ENCODE measurements at places on chromosomes 5 and 9.

- no peak for DNase-seq
Measured at GRCh38 chr9:105255421-105255820, 11.0 kb downstream of the SLC44A1 start.

DNA sequence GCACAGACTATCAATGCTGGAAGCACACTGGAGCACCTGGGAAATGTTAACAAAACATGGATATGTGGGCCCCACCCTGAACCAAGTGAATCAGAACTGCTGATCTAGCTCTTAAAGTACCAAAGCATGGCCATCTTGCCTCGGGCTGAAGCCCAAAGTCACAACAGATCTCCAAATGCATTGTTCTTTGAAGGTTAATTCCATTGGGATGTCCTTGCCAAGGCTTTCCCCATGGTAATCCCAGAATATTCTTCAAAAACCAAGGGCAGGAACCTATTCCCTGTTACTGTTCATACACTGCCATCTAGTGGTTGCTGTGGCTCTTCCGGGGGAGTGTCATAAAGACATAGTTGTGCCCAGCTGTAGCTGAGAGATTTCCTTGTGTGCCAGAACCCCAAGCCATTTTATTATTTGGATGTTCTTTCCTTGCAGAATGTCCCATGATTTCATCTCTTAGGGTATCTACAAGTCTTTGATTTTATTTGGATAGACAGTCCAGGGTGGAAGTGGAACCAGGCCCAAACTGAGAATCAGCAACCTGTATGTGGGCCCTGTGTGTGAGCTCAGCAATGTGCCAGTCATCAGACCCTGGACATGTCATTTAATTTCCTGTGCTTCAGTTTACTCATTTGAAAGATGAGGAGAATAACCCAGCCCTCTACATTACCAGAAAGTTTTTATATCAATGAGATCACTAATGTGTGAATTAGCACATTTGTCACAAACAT is 290.0 kb downstream of the ACTL7B start:
- DNase-seq, result no peak

- DNase-seq, result no peak
Measured at GRCh38 chr5:20959347-20959746, 971.3 kb upstream of the CDH18 start.

DNA sequence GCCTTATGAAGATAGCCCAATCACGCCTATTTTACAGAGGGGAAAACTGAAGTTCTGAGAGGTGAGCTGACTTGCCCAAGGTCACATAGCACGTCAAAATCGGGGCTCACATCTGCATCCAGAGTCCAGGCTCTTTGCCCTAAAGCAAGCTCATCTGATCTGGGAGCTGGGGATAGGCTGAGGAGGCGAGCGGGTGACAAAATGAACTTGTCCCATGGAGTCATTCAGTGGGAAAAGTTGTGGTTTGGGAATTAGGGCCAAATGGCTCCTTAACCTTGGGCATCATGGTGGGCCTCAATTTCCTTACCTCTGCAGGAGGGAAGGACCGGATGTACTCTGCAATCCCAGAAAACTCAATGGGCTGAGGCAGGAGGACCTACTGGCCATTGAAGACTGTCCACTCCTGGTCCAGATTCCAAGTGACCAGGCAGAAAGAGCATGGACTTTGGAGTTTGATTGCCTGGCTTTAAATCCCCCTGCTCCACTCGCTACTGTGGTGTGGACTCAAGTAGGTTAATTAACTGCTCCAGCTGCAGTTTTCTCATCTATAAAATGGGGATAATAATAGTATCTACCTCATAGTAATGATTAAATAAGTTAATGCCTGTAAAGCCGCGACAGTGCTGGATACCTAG is 160.4 kb downstream of the RGS3 start:
- DNase-seq, result no peak

DNA sequence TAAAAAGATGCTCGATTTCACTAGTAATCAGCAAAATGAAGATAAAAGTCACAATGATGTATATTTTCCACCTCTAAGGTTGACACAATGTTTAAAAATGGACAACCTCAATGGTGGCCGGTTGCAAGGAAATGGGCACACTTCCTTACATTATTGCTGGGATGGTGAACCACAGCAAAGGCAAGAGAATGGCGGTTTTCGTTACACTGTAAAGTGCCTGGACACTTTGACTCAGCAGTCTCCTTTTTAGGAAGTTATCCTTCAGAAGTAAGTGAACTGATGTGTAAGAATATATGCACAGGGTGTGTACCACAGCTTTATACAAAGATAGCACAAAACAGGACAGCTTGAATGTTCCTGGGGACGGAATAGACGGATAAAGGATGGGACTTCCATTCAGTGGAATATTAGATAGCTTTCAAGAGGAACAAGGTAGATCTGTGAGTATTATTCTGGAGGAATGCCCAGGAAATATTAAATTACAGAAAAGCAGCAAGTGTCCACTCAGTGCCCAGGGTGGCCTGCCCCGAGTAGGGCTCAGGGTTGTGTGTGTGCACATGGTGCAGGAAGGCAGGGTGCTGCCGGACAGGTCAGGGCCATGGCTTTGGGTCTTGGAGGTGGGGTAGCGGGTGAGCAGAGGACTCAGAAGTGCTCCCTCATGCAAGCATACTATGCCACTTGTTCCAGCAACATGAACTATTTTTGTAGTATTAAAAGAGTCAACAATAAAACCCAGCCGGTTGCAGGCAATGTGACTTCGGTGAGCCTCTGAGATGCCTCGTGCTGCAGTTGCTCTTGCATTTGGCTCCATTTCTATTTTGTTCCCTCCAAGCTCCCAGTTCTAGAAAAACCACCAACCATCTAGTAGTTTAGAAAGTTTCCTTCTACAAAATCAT is 24.5 kb downstream of the GADD45G start:
- no peak for DNase-seq

DNA sequence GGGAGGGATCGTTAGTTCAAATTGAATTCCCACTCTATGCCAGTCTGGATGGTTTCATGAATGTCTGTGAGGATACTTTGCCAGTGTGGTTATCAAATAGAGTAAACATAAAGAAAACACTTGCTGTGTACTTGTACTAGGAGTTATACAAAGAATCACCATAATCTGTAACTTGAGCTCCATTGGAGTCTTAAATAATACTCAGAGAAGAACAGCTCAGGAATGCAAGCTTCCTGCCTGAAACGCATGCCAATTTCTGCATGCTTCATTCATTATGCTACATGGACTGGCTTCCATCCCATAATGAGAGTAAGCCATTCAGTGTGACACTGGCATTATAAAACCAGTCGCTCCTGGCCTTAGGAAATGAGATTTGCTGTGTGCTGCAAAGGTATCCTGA is 351.4 kb downstream of the SEMA5A start:
- no peak for DNase-seq

- DNase-seq, result no peak
Measured at GRCh38 chr9:111975709-111976108, 79.1 kb downstream of the UGCG start.

DNA sequence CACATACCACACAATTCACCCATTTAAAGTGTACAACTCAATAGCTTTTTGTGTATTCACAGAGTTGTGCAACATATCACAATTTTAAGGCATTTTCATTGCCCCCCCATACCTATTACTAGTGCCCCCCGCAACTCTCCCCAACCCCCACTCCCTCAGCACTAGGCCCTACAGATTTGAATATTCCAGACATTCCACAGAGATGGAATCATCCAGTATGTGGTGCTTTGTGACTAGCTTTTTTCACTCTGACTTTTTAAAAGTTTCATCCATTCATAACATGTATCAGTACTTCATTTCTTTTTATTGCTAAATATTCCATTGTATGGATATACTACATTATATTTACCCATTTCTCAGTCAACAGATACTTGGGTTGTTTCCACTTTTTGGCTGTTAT is 102.9 kb upstream of the LRRTM2 start:
- no peak for DNase-seq

DNA sequence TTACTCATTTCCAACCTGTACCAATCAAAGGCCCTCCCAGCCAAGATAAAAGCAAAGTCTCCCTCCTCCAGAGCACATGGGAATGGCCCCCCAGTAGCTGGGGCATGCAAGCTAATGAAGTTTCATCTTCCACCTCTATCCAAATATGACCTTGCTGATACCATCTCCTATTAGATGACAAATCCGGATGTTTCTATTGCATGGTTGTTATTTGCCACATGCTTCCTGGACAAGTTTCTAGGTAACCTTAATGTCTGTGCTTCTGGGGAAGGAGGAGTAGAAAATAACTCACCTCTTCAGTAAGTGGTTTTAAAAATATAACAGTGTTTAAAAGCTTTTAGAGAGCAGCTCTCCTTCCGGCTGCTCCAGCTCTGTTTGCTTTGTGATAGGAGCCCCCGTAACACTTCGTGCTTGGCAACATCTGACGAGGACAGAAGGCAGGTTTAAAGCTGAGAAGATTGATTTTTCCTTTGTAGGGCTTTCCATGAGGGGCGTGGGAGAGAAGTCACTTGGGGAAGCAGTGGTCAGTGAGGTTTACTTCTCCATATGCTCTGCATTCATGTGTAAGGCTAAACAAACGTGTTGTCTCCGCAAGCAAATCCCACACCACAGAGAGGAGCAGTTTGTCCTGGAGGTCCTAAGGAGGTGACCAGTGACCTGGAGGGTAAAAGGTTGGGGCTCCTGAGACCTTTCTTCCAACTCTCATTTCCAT is 40.3 kb upstream of the GLRX start:
- DNase-seq, result no peak

- DNase-seq, result no peak
Measured at GRCh38 chr5:59597690-59598546, 295.6 kb downstream of the PDE4D start.

GRCh38 chr5:122773619-122774018 is 1.3 kb upstream of the SNX2 start:
- no peak for DNase-seq

DNA sequence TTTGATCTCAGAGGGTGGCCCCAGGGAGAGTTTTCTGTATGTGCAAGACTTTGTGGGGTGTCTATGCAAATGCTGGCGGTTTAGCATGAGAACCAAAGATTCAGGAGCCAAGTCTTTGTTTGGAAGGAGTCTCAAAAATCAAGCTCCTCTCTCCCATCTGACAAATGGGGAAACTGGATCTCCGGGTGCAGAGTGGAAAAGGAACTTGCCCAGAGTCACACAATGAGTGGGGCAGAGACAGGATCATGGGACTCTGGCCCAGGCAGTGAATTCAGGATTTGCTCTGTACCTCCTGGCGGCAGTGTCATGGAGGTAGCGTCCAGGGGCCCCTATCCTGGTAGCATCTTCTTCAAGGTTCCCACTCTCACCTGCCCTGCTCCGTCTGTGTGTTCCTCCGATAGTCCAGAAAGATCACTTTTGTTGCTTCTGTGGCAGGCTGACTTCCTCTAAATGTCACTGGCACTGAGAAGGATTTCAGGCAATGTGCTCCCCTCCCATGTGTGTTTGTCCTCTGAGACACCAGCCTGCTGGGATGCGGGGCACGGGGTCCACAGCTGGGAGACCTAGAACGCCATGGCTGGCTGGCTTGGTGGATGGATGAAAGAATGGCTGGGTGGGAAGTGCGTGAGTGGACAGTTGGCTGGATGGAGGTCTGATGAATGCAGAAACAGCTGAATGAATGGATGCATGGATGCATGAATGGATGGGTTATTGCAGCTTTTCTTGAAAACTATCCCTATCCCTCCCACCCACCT is 3.6 kb downstream of the CCL19 start:
- no peak for DNase-seq

- no peak for DNase-seq
Measured at GRCh38 chr9:120402741-120403542, 177.0 kb downstream of the CDK5RAP2 start.

DNA sequence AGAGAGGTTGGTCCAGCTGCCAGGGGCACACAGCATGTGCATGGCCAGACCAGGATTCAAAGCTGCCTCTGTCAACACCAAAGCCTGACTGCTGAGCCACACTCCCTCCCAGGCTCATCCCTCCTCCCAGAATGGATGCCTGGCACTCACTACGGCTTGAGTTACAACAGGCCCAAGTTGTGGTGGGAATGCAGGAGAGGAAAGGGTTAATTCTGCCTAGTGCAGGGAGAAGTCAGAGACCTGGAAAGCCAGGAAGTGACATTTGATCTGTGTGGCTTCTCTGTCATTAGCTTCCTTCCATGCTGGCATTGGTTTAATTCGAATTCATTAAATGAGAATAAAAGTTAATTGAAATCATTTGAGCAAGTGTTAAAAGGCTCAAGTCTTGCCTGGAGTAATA is 150.0 kb downstream of the NSG2 start:
- no peak for DNase-seq

- DNase-seq, result no peak
Measured at GRCh38 chr5:150278046-150278730, 11.4 kb downstream of the CAMK2A start.

- DNase-seq, result no peak
Measured at GRCh38 chr5:107610798-107611197, 59.9 kb downstream of the EFNA5 start.

DNA sequence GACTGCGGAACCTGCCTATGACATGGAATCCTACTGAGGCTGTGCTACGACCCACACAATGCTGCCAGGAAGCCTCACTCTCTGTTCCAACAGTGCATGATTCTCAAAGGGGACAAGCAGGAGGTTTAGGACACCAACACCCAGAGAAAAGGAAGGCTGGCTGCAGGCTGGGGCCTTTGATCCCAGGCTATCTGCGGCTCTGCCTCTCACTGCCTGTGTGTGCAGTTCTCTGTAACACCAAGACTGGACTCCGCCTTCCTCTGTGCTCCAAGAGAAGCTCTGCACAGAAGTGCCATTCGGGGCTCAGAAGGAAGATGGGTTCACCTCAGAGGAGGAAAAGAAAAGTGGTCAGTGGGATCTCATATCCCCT is 20.5 kb downstream of the ANKH start:
- DNase-seq, result no peak

- DNase-seq, result no peak
Measured at GRCh38 chr5:112709416-112709815, 28.3 kb upstream of the APC start.

Data from T follicular helper cell (primary cell).